ENCODE measurements at places on chromosomes 5 and 9. TPM values are rescaled to one million over a fixed set of nuclear protein-coding genes. Genes with fewer than 3 reads are reported as not detected.

Gene FNBP1
- total RNA-seq, result 185 TPM

DNA sequence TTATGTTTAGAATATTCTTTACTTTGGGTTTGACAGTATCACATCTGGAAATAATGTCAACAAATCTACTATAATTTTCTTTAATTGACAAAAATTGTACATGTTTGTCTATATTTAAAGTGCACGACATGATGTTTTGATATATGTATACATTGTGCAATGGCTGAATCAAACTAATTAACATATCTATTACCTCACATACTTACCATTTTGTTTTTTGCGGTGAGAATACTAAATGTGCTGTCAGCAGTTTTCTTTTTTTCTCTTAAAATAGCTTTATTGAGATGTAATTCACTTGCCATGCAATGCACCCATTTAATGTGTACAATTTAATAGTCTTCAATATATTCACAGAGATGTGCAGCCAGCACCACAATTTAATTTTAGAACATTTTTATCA, 10.6 kb upstream of the C6 start:
- ATAC-seq, result no peak

DNA sequence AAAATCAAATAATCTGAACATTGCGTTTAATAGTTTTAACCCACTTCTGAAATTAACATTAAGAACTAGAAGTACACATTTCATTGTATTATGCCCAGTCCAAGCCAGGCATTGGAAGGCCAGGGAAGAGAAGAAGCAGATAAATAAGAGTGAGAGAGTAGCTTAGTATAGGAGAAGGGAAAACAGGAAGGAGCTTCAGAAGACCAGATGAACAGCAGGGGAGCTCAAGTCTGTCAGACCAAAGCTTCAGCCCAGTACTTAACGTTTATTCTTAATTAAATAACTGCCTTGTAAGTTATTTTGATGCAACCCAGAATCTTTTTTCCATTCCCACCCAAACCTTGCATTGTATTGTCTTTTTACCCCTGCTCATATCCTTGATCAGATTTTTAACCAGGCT, 11.5 kb upstream of the FAM120AOS start:
- ATAC-seq, result no peak

Gene SPINK6
- total RNA-seq, result not detected

Gene TMEM252
- not detected for total RNA-seq

- no peak for ATAC-seq
These were observed 485.4 kb downstream of the ZNF608 start for GRCh38 chr5:124260921-124261515.

DNA sequence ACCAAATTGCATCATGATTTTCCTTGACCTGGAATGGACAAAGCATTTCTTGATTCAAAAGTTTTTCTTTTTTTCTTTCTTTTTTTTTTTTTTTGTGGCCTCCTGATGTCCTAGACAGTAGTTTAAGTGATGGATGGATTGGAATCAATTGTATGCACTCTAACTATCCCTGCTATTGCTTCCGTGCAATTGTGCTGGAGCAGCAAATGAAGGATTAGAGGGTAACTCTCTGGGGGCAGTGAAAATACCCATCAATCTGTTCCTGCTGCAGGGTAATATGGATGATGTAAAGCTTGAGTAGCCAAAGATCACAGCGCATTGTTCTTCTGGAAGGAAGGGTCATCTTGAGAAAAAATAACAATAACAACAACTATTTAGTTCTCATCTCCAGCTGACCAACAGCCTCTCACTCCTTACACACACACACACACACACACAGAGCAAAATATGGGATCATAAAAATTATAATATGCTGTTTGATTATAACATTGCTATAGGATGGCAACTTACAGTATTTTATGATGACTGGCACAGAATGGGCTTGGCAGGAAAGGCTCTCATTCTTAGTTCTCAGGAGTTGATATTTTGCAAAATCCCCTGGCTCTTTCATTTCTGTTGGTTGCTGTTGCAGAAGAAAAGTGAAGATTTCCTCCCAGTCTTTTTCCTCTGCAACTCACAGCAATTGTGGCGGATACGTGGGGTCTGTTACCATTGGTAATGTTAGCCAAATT, 160.9 kb upstream of the DMAC1 start:
- ATAC-seq, result no peak

DNA sequence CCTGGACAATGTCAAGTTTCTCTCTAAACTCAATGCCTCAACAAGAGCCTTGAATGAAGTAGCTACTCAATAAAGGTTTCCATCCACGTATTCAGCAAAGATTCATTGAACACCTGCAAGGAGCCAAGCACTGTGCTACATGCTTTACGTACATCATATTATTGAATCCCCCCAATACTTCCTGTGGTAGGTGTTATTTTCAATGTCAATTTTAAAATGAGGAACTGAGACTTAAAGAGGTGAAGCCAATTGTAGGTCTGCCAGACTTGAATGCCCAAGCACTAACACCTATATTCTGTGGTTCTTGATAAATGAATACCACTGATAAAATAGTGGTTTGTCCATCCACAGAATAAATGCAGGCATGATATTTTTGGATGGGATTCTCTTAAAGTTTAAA, 162.3 kb downstream of the DRD1 start:
- ATAC-seq, result no peak

DNA sequence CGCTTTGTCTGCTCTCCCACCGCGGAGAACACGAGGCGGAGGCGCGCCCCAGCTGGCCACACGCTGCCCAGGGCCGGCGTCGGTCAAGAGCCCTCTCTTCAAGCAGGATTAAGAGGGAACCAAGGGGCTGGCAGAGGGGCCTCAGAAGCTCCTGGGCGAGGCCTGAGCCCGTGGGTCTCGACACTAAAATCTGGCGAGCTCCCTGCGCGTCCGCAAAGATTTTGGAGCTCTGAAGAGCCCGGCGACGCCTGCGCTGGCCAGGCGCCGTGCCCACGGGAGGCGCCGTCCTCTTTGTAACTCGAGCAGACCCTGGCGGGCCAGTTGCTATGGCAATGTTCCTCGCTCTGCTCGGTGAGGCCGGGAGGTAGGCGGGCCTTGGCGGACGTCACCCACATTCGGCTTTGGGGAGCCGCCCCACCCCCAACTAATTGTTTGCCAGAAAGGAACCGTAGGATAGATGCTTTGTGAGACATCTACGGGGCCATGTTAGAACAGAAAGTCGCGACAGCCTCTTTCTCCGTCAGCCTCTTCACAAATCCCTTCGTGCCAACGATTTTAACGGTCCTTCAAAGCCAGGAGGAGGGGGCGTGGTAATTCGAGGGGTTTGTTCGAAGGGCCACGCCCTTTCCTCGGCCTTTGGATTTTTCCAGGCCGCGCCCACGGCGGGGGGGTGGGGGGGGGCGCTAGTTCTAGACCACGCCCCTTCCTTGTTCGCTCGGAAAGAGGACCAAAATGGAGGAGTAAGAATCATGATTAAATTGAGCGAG, 714 bp upstream of the CNOT8 start:
- ATAC-seq, result peak; percentile 90

Gene HINT1
- total RNA-seq, result 219 TPM

Gene DIPK1B
- 13.4 TPM for total RNA-seq

Gene DCANP1
- total RNA-seq, result not detected

DNA sequence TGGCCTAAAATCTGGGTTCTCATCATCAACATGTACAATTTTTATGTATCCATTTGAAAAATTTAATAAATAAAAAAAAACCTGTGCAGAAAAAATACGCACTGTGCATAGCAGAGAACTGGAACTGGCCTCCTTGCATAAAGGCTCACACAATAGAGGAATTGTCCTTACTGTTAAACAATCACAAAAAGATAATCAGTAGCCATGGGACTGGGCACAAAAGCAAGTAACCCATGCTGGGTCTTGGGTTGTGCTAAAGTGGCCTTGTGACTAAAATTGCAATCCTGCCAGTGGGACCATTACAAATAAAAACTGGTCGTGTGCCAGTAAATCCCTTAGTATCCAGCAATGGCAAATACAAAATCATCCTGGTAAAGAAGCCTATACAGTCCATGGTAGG, 1646.6 kb downstream of the MAT2B start:
- no peak for ATAC-seq

GRCh38 chr9:132754236-132754635, 84.0 kb downstream of the GTF3C4 start:
- ATAC-seq, result no peak

Gene PTPN3
- total RNA-seq, result 1.2 TPM

DNA sequence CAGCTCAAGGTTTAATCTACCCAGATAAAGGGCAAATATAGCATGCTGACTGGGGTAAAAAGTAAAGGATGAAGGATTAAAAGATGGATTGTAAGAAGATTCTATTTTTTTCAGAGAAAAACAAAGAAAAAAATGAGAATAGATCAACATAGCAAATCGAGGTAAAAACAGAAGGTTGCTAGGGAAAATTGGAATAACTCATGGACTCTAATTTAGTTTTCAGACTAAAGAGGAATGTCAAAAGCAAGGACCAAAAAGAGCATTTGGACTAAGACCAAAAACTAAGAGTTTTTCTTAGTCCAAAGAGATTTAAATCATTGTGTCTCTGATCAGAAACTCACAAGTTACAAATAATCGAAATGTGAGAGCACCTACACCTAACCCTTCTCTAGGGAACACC, 250.7 kb upstream of the PTPRD start:
- ATAC-seq, result no peak

GRCh38 chr9:37969130-37969529, 65.2 kb upstream of the SLC25A51 start:
- no peak for ATAC-seq

Gene NDUFAF2
- 44.9 TPM for total RNA-seq

Gene FOXD4L4
- total RNA-seq, result not detected

DNA sequence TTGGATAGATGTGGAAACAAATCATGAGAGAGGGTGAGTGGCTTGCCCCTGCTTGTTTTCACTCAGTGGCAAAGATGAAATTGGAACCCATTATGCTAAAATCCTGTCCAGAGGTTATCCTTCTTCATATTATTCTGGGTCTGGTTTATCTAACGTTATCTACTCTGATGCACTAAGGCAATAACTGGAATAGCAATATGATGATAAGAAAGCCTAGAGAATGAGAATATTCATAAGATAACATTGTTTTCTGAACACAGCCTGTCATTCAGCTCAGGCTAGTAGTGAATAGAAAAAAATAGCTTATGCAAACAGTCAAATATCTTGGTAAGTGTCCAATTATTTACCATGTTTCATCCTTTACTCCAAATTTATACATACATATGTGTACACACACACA, 132.0 kb upstream of the C6 start:
- ATAC-seq, result no peak

DNA sequence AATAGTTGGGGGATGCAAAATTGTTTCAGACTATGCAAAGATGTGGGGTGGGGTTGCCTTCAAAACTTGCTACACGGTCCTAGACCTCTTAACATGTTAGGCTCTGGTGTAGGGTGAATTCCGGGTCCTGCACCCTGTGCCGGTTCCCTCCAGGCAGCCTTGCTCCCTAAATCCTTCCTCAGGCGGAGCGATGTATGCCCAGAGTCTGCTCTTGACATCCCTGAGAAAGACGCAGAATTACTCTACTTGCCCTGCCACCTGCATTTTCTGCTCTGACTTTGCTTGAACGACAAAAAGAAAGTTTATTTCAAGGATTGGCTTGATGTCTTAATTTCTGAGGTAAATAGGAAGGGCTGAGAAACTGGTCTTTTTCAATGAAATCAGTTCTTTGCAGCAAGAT, 691 bp downstream of the THBS4 start:
- ATAC-seq, result no peak

All from gastroesophageal sphincter (tissue), 4 donors.